ENCODE measurements at places on chromosomes 13 and 19.

DNA sequence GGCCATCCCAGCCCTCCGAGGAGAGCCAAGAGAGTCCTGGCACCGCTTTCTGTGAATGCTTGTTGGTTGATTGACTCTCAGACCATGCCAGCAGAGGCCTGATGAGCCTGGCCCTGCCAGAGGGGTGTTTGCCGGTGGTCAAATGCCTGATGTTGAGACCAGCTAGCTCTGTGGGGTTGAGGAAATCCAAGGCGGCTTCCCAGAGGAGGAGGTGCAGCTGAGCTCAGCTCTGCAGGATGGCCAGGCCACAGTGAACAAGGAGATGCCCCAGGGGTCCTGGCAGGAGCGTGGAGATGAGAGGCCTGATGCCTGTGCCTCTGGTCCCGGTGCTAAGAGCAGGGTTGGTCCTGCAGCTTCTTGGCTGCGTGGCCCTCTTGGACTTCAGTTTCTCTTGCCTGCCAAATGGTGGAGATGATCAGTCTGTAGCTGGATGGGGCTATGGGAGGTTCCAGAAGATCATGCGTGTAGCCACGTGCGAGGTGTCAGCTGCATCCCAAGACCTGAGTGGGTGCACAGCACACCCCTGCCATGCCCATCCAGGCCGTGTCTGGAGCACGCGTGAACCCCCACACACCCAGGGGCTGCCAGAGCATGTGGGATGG is 16.8 kb downstream of the NFIC start:
- no peak for DNase-seq

- no peak for DNase-seq
Measured at GRCh38 chr13:97369261-97369893, 64.6 kb upstream of the RAP2A start.

GRCh38 chr13:77416666-77417212 is 89.8 kb upstream of the MYCBP2 start:
- no peak for DNase-seq

- no peak for DNase-seq
Measured at GRCh38 chr19:44430956-44431355, 17.3 kb downstream of the ZNF229 start.

GRCh38 chr19:16052353-16052752 is 23.9 kb upstream of the TPM4 start:
- no peak for DNase-seq

DNA sequence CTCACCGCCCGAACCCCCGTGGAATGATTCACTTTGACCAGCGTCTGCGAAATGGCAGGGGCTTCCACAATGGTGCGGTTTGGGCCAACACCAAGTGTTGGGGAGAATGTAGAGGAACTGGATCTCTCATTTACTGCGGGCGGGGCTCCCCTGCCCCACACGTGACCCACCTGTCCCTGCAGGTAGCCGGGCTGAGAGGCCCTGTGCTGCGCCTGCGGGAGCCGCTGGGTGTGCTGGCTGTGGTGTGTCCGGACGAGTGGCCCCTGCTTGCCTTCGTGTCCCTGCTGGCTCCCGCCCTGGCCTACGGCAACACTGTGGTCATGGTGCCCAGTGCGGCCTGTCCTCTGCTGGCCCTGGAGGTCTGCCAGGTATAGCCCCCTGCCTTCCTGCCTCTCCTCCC is 5.8 kb upstream of the FLT3LG start:
- no peak for DNase-seq

DNA sequence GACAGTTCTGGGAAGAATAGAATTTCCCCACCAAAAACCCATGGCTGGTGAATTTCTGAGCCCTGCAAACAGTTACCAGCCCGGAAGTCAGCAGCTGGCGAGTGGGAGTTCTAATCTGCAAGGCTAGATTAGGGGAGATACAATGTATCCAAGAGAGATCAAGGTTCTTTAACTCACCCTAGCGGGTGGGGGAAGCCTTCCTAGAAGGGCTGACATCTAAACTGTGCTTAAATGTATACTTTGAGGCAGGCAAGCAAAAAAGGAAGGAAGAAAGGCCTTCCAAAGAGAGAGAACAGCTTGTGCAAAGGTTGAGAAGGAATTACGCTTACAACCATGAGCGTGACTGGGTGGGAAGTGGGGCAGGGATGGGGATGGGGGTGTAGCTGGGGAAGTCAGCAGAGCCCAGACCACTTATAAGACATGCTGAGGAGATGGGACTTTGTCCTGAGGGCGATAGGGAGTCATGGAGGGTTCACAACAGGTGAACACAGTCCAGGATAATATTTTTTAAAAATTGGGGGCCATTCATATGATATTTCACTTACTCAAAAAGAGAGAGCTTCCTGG is 20.8 kb upstream of the ZNRF4 start:
- no peak for DNase-seq

- DNase-seq, result no peak
Measured at GRCh38 chr13:31614704-31615103, 124.6 kb upstream of the RXFP2 start.

DNA sequence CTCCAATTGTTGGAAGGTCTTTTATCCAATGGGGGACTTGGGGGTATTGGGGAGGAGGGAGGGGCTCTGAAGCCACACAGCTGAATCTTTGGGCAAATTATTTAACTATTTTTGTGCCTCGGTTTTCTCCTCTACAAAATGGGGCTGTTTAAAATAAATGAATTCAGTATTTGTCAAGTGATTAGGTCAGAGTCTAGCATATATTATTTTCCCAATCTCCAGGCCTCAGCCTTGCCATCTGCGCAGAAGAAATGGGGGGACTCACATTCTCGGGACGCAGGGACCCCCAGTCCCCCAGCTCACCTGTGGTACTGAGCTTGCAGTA is 1.5 kb downstream of the TLE5 start:
- no peak for DNase-seq

Data from activated B cell treated with CpG ODN at 0.5 μM for 24 hours (primary cell).